ENCODE measurements at places on chromosomes 4 and X.

GRCh38 chrX:27599928-27600327 lies 9.8 kb downstream of the DCAF8L2 start:
- DNase-seq: no peak

GRCh38 chr4:6548201-6548881 lies 26.6 kb upstream of the MAN2B2 start:
- DNase-seq: no peak

DNA sequence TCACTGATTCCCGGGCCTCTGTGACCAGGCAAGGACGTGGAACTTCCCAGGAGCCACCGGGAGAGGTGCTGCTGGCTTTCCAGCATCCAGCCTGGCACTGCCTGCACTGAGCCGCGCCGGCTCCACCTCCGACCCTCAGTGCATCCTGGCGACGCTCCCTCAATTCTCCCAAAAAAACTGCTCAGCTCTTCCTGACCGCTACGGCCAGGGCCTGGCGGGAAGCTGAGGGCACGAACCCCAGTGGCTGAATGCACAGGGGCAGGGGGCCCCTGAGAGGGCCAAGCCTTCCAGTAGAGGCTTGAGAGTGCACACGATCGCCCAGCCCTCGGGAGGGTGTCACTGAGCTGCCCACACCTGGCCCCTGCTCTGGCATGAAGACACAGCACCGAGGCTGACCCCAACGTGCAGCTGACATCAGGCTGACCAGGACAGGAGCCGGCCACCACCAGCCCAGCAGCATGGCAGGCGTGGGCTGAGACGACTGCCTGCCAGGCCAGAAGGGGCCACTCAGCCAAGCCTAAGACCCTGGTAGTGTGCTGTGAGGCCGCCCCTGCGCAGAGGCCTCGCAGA lies 6.9 kb downstream of the CTBP1 start:
- no peak for DNase-seq

DNA sequence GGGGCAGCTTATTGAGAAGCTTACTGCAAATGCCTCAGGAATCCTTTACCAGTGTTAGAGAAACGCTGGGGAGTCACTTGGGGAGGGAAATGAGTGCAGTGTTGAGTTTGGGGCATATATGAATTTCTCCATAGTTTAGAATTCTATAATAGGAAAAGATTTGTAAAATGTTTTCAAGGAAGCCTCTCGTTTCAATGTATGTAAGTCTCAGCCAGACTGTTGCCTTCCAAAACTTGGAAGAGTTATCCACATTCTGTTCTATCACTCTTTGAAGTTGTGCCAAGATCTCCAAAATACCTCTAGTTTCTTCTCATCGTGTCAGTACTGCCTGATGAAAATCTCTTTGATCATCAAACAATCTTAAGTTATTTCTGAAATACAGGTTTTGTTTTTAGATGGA lies 565 bp upstream of the LRCH2 start:
- no peak for DNase-seq

DNA sequence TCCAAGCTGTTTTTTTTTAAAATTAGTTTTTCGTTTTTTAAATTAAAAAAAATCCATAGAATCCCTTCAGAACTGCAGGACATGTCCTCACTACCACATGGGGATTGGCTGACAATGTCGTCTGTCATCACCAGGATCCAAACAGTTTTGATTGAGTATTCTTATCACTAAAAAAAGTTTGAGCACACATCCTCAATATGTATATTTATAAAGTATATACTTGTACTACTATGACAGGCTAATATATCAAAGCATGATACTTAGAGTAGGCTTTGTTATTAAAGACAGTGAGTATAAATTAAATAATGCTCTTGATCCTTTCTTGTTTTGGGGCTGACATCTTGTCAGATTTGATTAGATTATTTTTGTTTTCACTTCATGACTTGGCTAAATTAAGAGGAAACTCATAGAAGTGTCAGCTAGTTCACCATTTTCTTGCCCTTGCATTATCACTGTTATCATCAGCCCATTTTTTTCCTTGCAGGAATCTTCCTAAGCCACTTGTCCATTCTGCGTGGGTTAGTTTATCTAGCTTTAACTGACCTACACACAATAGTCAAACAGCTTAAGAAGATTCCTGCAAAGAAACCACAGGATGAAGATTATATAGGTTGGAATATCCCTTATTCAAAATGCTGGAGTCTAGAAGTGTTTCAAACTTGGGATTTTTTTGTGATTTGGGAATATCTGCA lies 92.8 kb downstream of the AMMECR1 start:
- no peak for DNase-seq

DNA sequence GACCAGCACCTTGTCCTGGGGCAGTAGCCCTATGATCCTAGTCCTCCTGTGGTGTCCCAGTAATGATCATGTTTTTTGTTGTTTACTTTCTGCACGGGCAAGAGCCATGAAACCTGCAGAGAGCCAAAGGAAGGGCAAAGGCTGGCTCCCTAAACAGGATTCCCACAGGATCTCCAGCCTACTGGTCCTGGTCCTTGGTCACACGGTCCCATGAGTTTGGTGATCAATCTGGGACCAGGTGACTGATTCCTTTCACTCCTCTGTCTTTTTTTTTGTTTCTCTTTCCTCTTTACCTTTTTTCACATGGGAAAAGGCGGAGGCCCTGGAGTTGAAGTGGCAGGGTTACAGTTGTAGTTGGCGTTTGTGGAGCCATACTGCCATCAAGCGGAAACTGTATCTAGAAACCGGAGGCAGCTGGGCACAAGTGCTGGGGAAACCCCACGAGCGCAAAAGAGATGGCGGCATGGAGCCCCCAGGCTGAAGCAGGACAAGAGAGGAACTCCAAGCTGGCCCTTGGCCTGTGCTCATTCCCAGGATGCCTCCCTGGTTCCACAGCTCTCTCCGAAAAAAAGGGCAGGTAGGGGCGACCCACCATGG lies 34.6 kb downstream of the NBDY start:
- peak; percentile 31 for DNase-seq

GRCh38 chr4:140018931-140019618 lies 134.9 kb downstream of the MAML3 start:
- DNase-seq: no peak

GRCh38 chr4:143083756-143084472 lies 100.8 kb upstream of the USP38 start:
- no peak for DNase-seq

DNA sequence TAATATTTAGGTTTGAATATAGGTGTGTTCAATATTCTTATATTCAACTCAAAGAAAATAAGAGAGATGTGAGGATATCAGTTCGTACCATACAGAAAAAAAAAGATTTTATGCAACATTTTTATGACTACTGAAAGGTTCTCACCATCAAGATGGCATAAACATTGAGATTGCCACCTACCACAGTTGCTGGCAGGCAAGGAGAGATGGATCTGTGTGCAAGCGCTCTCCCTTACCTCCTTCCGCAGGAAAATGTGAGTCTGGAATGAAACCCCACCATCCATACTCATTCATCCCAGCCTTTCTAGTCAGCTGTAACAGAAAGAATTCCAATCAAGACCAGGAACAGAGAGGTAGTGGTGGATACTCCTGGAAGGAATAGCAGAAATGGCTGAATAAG lies 376.9 kb downstream of the PPP3CA start:
- no peak for DNase-seq

GRCh38 chrX:32408389-32408788 lies 803.0 kb downstream of the DMD start:
- peak; percentile 8 for DNase-seq

DNA sequence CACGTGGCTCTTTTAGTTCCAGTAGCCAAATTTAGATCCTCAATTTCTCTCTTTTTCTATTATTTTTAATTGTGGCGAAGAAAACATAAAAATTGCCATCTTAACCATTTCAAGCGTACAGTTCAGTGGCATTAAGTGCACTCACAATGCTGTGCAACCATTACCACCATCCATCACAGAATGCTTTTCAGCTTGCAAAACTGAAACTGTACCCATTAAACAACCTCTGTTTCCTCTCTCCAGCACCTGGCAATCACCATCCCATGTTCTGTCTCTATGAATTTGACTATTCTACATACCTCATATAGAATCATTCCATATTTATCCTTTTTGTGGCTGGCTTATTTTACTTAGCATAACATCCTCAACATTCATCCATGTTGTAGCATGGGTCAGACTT lies 74.9 kb downstream of the METTL14 start:
- DNase-seq: no peak

DNA sequence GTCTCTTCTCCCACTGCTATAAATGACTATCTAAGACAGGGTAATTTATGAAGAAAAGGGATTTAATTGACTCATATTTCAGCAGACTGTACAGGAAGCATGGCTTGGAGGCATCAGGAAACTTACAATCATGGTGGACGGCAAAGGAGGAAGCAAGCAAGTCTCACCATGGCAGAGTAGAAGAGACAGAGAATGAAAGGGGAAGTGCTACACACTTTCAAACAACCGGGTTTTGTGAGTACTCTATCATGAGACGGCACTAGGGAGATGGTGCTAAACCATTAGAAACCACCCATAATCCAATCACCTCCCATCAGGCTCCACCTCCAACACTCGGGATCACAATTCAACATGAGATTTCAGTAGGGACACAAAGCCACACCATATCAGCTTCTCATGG lies 11.1 kb downstream of the UBE2NL start:
- no peak for DNase-seq
